ENCODE measurements at places on chromosomes 1 and 21.
A peak's percentile ranks its signal among the peaks of the same experiment; 100 is the strongest.

GRCh38 chr1:29824025-29824424, 587.7 kb downstream of the PTPRU start:
- no peak for DNase-seq

DNA sequence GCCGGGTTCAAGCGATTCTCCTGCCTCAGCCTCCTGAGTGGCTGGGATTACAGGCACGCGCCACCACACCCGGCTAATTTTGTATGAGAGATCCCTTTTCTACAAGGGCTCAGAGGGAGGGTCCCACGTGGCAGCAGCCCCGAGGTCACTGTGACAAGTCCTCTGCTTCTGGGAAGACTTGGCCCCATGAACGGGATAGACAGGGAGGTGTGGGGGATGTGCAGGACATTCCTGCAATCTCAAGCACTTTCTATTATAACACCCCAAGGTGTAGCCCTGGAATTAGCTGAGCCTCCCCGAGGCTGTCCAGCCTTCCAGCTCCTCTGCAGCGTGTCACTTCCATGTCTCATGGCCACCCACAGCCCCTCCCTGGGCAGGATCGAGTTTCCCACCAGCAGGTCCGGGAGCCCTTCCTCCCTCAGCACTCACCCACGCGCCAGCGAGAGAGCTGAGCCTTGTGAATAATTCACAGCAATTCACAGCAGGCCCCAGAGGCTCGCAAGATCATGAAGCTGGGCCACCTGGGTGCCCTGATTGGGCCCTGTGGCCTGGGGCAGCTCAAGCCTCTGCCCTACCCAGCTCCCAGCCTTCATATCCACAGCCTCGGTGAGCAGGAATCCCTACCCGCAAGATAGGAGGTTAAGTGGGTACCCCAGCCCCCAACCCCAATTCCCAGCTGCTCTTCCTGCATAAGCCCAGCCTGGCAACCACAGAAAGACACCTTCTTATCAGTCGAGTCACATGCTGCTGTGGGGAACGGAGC, 22.8 kb upstream of the RNU1-4 start:
- DNase-seq = no peak

DNA sequence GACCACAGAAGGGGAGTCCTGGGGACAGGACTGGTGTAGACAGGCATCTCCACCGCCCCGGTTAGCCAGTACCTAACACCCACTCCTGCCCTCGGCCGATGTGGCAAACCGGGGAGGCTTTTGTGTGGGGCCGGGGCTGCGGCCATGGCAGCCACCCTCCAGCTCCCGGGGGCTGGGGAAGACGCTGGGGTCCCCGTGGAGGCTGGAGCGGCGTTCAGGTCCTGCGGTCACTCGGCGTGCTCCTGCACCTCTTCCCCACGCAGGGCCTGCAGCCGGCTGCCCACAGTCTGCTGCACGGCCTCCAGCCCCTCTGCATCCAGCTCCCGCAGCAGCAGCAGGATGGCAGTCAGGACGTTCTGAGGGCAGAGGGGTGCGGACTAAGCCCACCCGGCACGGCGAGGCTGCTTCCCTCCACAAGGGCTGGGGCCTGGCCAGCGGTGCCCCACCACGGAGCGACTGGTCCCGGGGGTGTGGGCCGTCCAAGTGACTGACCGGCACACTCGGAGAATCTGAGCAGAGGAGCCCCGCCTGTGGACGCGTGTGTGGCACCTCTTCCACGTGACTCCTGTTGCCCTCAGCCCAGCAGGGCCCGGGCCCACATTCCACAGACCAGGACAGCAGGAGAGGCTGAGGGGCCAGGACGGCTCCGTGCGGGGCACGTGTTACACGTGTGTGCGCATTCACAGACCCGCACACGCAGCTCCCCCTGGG, 9.1 kb downstream of the CFAP410 start:
- no peak for DNase-seq

- no peak for DNase-seq
These were observed 352.4 kb downstream of the USP25 start for GRCh38 chr21:16082038-16082816.

GRCh38 chr1:41580021-41580420, 95.5 kb upstream of the EDN2 start:
- no peak for DNase-seq

DNA sequence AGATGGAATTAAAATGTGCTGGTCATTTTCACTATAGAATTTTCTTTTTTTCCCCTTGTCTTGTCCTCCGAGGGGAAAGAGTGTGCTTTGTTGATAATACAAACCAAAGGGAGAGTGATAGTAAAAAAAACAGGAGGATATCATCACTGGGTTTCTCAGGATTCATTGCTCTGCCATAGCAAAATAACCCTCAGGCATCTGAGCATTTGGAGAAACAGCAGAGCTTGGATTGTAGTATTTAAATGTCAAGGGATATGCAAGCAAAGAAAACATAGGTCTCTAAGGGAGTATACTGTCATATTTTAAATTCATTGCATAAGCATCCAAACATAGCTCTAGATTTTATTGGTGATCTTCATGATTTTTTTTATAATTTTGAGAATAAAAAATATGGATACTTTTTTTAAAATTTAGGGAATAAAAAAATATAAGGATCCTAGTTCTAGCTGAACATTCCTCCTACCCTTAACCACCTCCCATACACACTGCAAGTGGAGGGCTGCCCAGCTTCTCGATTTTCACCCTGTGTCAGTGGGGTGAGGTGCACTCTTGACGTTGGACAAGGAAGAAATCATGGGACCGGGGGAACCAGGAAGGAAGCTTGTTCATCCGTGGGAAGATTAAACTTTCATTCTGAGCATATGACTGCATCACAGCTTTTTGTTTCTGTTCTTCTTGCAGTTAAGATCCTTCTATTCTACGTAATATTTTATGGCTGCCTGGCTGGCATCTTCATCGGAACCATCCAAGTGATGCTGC, 4.4 kb downstream of the ATP1B1 start:
- no peak for DNase-seq

DNA sequence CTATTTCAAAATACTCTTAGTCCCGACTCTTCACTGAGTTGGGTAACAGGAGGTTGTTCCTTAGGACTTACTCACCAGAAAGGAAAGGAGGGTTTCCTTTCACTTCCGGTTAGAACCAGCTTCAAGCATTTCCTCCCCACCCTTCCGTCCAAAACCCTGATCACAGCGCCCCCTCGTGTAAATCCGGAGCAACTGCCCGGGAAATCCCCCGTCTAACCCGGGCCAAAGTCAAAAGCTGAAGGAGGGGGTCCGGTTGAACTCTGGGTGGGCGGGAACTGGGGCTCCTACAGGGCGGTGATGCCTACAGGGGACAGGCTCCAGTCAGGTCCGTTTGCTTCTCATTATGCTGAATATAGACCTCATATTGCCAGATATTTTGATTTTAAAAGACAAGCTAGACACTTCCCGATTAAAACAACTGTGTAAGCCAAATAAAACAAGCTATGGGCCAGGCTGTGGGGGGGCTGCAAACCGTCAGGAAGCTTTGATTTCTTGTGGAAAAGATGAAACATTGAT, 15.0 kb upstream of the MTARC2 start:
- DNase-seq = peak; percentile 53

DNA sequence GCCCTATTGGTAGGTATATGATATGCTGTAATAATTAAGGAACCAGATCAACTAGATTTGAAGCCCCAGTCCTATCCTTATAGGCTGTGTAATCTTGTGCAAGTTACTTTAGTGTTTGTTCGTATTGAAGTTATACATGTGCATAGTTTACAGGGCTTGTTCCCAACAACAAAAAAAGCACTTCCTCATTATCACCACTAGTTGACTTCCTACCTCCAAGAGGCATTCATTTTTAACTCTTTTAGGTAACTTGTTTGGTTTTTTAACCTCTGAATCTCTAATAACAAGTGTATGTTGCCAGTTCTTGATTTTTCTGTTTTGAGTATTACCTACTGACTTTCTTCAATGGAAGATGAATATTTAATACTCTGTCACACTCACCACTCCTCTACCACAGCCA, 71.9 kb downstream of the ST3GAL3 start:
- no peak for DNase-seq

DNA sequence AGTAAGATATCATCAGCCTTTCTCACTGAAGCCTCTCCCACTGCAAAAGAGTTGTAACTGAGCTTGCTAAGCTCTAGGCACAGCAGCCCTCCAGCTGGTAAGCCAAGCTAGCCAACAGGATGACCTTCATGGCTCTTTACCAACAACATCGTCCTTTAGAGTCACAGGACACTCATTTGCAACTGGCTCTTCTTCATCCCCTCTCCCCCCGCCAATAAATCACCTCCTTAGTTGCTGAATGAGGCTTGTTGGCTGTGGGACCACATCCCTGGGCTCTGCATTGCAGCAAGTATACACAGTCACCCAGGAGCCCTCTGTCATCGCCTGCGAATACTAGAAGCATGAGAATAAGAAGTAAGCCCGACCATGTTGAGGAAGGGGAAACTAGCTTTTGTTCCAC, 16.0 kb upstream of the ZNF697 start:
- no peak for DNase-seq

GRCh38 chr1:165169729-165170128, 186.8 kb downstream of the LMX1A start:
- no peak for DNase-seq

DNA sequence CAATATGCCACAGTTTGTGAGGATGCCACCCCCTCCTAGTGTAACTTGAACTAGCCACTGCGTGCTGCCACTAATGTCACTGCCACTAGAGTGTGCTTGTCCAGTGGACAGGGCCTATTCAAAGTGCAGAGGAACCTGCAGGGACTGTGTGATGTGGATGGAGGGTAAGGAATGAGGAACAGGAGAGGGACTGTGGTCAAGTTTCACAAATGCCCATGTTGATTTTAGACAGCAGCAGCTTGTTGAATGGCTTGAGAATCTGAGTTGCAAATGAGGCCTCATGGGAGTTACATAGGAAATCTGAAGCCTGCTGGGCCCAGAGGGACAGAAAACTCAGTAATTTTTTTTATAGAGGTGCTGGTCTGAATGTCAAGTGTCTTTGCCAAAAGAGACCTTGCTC, 112.3 kb downstream of the HHAT start:
- DNase-seq = no peak

- no peak for DNase-seq
These were observed 9.1 kb upstream of the CREG1 start for GRCh38 chr1:167562702-167563101.

- no peak for DNase-seq
These were observed 144.0 kb upstream of the CD34 start for GRCh38 chr1:208054911-208055379.

DNA sequence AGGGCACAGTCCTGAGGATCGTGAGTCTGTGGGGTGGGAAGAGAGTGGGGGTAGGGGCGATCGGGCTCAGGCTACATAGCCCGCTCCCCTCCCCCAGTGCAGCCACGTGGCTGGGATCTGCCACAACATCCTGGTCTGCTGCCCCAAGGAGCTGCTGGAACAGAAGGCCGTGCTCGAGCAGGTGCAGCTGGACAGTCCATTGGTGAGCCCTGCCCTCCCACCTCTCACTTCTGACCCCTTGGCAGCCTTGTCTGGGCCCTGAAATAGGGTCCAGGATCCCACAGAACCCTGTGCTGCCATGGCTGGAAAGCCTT, 5.0 kb downstream of the CNKSR1 start:
- no peak for DNase-seq

- no peak for DNase-seq
These were observed 65.4 kb downstream of the JAK1 start for GRCh38 chr1:64900916-64901315.

- DNase-seq = no peak
These were observed 58.6 kb downstream of the FAAP20 start for GRCh38 chr1:2135941-2136340.

DNA sequence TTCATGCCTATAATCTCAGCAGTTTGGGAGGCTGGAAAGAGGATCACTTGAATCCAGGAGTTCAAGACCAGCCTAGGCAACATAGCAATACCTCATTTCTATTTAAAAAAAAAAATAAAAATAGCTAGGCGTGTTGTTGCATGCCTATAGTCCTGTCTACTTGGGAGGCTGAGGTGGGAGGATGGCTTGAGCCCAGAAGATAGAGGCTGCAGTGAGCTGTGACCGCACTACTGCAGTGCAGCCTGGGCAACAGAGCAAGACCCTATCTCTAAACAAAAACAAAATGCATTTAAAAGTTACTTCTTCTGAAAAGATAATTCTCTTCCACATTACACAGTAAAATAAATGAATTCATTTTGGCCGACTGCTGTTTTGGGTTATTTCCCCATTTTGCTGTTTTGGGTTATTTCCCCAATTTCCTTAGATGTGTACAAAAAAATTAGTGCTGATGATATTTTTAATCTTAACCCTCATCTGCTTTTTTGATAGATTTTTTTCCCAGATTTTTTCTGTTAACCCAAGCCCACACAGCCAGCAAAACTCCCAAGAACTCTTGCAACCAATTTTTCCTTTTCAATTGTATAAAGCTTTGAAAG, 23.0 kb upstream of the SAMSN1 start:
- no peak for DNase-seq

- DNase-seq = no peak
These were observed 8.0 kb downstream of the ALPL start for GRCh38 chr1:21517161-21517589.

GRCh38 chr1:86718786-86719185, 14.4 kb downstream of the SH3GLB1 start:
- no peak for DNase-seq

- no peak for DNase-seq
These were observed 8.3 kb downstream of the BARHL2 start for GRCh38 chr1:90708826-90709225.

- DNase-seq = no peak
These were observed at the start of gene CFH for GRCh38 chr1:196651637-196652215. TSS of gene CFH (plus strand) at chr1:196652043. CDS start at chr1:196652118, 75 bp downstream.

- DNase-seq = no peak
These were observed 14.0 kb downstream of the ATP5PO start for GRCh38 chr21:33901412-33902288.

DNA sequence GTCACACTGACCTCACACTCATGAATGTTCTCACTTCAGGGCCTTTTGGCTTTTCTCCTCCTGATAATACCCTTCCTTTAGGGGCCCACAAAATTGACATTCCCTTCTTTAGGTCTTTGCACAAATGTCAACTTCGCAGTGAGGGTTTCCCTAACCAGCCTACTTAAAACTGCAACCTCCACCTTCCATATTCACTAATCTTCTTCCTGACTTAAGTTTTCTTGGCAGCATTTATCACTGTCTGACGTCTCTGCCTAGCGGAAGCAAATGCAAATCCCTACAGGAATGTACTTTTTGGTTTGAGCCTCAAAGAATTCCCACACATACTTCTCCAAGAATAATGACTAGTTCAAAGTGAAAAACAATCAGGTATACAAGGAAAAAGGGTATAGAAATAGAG, 32.8 kb downstream of the INTS7 start:
- DNase-seq = no peak

DNA sequence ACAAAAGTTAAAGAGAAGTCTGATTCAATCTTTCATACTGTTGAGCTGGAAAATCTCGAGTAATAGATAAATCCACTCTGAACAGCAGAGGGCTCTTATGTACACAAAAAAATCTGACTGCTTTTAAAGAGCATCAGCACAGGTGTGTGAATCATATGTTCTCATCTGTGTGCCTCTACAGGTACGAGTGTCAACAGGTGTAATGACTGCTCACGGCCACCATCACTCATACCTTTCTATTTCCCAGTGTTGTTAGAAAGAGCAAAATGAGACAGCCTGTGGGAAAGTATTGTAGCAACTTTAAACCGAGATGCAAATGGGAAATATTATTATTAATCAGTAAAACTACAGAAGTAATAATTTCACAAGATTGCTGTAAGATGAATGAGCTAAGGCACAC, 49.0 kb upstream of the SCAF4 start:
- no peak for DNase-seq

- DNase-seq = no peak
These were observed 40.4 kb downstream of the ST3GAL3 start for GRCh38 chr1:43747736-43748135.

Measured in stimulated activated CD8-positive, alpha-beta memory T cell treated with anti-CD3 and anti-CD28 coated beads, Interleukin-4, amount 100 ng/mL, for 1 hour (primary cell).